NCI-H2081 treated with DMSO at 0.1 percent for 48 hours (cell line): ENCODE measurements at places on chromosomes 1 and 21.

GRCh38 chr1:26848941-26849774, 13.8 kb upstream of the SFN start:
- no peak for DNase-seq

DNA sequence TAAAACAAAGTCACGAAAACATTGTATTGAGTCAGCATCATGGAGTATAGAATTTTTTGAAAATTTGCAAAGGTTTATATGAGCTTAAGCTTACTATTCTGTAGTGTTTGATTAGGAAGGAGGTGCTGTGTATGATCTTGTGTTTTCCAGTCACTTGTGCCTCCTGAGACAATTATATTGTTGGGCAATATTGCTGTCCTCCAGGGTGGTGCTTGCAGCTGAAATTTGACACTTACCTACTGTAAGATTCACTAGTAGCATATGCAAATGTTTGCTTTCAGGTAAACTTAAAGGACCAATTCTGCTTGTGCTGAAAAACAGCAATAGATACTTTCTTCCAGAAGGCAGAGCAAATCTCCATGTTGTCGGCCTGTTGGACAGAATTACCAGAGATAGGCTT, 268.0 kb downstream of the TGFB2 start:
- DNase-seq, result no peak

GRCh38 chr1:151455966-151456365, 3.3 kb downstream of the POGZ start:
- DNase-seq, result no peak

GRCh38 chr1:26094677-26095383, 16.8 kb upstream of the PDIK1L start:
- no peak for DNase-seq

DNA sequence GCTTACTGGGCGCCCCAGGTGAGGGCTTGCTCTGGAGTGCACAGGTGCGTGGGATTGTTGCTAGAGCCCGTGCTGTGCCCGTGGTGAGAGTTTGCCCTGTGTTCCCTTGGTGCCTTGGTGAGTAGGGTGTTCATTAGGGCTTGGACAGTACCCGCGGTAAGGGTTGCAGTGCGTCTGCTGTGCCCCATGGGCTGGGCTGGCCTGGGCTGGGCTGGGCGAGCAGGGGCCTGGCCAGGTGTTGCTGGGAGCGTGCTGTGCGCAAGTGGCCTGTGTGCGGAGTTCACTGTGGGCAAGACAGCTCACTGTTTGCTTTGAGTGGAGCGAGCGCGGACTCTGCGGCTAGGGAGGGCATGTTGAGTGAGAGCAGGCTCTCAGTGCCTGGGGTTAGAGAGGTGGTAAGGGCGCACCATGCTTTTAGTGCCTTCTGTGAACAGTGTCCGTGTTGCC, 725 bp downstream of the CR1L start:
- no peak for DNase-seq

DNA sequence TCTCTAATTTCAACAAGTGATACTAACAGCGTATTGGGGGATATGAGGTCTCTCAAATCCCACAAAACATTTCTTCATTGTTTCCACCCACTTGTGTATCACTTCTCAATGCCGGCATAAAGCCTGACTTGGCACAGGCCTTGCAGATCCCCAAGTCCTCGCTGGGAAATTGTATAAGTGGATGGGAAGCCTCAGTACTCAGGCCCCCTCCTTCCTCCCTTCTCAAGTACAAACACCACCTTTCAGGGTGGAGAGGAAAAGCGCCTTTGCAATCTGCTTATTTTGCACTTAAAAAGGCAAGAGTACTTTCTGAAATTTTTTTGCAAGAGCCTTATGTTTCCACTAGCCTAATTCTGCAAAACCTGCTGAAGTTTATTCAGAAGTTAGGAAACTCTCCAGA, 25.8 kb upstream of the KLHDC8A start:
- no peak for DNase-seq

GRCh38 chr1:115402753-115403184, 64.7 kb upstream of the NGF start:
- DNase-seq, result no peak

- no peak for DNase-seq
Observed at GRCh38 chr1:9008236-9008635, 18.0 kb downstream of the SLC2A7 start.

DNA sequence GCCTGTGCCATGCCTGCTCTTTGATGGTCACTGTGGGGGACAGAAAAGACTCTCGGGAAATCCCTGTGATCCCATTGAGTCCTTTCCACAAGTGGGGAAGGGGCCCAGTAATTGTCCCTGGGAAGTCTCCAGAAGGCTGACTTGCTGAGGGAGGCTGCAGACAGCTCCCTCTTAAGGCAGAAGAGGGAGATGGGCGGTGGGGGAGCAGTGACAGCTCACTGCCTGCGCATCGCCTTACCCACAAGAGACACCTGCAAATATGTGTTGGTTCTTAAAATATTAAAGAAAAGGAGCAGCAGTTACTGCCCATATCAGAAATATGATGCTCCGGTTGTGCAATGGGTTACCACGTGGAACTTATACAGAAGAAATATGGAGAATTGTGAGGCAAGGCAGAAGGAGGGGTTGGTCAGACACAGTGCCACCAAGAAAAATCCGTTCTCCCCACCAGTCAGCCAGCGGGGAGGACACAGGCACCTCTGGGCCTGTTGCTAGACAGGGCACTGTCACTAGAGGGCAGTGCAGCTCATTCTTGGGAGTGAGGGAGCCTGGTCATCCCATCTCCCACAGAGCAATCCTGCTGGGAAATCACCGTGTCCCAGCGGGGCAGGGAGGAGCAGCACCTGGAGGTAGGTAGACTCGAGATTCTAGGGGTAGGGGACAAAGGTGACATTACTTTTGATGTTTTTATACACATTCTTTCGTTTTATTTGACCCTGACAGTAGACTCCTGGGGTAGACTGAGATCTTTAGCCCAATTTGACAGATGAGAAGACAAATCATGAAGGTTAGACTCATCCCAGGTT, 6.9 kb upstream of the CAMK1G start:
- DNase-seq, result peak; percentile 17

DNA sequence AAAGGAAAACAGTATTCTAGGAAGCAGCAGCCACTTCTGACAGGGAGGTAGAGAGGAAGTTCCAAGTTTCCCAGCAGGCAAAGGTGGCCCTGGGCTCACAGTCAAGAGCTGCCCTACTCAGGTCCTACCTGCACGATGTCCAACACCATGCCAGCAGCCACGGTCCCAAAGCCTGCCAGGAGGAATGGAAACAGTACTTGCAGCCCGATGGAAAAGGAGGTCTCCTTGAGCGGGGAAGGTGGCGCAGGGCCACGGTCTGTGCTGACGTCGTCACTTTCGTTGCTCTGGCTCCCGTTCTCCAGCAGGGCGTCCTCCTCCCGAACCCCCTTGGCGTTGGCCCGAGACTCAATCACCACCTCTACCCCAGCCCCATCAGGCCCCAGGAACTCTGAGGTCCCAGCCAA, 3.1 kb downstream of the SLC41A1 start:
- no peak for DNase-seq

DNA sequence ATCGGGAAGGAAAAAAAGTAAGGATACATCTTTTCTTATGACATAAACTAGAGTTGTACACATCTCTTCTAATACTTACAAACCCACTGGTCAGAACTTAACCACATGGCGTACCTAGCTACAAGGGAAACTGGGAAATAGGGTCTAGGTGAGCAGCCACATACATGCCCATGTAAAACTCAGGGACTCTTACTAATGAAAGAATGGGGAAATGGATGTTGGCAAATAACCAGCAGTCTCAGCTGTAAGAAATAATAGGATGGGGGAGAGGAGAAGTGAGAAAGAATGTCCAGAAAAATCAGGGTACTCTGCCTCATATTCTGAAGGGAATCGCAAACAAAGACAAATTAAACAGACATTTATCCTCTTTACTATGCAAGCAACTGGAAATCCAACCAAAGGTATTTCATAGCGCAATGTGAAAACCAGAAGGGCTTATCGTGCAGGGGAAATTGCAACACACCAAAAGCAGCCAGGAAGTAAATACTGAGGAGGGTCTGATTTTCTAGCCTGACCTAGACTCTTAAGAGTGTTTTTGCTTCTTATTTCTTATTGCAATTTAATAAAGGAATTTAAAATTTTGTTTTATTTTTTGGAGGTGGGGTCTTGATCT, 17.5 kb downstream of the GTF2B start:
- no peak for DNase-seq

GRCh38 chr1:157363660-157364140, 188.6 kb downstream of the FCRL5 start:
- DNase-seq, result no peak

- DNase-seq, result no peak
Observed at GRCh38 chr1:78474092-78474491, 16.7 kb upstream of the PTGFR start.

DNA sequence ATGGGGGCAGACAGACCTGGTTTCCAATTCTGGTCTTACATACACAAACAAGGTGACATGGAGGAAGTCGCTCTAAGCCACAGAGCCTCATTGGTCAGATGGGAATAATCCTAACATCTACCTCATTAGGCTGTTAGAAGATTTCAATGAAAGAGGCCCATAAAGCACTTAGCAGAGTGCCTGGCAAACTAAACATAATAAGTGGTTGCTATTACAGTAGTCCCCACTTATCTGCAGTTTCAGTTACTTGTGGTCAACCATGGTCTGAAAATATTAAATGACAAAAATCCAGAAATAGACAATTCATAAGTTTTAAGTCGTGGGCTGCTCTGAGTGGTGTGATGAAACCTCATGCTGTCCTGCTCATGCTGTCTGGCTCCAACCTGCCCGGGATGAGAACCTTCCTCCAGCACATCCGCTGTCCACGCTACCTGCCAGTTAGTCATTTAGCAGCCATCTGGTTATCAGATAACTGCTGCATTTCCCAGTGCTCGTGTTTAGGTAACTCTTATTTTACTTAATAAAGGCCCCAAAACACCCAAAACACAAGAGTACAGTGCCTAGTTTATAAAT, 112.3 kb downstream of the DDX20 start:
- no peak for DNase-seq

- DNase-seq, result no peak
Observed at GRCh38 chr1:167551362-167551761, 2.2 kb downstream of the CREG1 start.

DNA sequence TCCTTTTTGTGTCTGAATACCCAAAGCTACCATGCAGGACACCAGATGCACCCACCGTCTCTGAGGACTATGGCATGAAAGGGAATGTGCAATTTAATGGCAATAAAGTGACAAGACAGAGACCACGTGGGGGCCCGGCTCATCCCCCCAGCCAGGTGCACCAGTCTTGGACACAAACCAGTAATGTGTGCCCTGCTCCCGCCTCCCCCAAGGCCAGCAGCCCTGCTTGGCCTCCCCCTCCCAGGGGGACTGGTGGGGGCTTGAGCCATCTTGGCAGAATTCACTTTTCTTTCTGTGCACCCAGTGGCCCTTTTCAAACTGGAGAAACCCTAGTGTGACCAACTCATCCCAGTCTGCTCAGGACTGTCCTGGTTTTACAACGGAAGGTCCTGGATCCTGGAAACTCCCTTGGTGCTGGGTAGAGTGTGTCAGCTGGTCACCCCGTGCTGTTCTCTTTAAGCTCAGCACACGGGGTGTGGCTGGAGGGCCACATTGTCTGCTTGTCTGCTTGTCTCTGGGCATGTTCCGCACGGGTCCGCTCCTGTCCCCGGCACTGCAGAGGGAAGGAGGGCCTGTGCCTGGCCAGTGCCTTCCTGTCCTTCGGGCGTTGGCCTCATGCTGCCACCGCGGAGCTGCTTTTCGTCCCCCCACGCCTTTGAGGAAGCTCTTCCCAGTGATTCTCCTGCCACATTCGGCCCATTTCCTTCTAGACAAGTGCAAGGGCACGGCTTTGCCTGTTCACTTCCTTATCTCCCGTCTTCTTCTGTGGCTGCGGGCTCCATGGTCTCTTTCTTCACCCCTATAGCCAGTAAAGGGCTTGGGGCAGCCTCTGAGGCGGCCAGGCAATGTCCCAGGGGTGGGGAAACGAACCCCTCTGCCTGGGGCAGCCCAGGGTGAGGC, 45.8 kb upstream of the TTC34 start:
- no peak for DNase-seq

- no peak for DNase-seq
Observed at GRCh38 chr1:239803781-239804180, 287.9 kb upstream of the FMN2 start.

- DNase-seq, result no peak
Observed at GRCh38 chr1:109925159-109925990, 14.7 kb downstream of the CSF1 start.

- no peak for DNase-seq
Observed at GRCh38 chr21:42319851-42320572, 4.8 kb upstream of the TFF3 start.

DNA sequence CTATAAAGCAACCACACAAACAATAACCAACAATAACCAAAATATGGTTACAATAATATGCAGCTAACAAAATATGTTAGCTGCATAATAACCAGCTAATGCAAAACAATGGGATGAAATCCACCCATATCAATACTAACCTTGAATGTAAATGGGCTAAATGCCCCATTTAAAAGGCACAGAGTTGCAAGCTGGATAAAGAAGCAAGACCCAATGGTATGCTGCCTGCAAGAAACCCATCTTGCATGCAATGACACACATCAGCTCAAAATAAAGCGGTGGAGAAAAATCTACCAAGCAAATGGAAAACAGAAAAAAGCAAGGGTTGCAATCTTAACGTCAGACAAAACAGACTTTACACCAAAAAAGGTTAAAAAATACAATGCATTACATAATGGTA, 316.5 kb upstream of the NR5A2 start:
- DNase-seq, result no peak

GRCh38 chr1:91753878-91754277, 132.1 kb downstream of the TGFBR3 start:
- DNase-seq, result no peak

DNA sequence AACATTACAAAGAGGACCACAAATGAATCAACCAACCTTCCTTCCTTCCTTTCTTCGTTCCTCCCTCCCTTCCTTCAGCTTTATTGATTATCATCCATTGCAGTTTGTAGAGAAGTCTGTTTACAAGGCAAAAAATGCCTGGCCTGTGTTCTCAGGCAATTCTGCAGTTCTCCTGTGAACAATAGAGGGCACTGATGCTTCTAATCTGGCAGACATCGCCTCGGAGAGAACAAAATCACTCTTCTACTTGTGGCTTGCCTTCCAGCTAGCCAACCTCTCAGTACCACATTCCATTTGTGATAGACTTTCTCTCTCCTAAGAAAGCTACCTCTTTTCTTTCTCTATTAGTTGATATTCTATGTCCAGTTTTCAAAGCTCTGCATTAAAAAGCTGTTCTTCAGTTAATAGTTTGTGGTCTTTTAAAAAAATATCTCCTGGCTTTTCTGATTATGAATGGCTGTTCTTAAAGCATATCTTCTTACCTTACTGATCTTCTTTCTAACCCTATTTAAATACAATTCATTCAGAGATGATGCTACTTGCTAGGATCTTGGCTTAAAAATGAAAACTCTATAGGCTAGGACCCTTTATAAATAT, 26.9 kb upstream of the ESRRG start:
- DNase-seq, result peak; percentile 69

DNA sequence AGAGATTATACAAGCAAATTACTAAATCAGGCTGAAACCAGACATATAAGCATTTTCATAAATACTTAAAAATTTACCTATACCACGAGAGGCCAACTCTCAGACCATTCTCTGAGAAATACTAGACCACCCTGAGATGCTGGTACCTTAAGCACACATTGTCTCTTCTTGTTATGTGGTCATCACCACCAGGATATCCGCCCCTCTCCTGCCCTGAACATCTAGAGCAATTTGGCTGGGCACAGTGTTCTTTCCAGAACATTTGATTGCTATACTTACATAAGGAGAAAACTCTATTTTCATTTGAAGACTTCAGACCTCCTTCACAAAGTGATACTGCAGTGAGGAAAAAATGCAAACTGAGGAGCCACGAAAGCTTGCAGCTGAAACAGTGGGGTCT, 36.2 kb upstream of the DUSP10 start:
- DNase-seq, result no peak

GRCh38 chr1:154696456-154696855, 88.5 kb upstream of the ADAR start:
- no peak for DNase-seq
